Hematopoietic multipotent progenitor cell treated with erythropoietin and hydrocortisone succinate and interleukin-3 and kit ligand, for 4 days (in vitro differentiated cells): ENCODE measurements at places on chromosomes 5 and 9.

- no peak for DNase-seq
These were observed 10.8 kb downstream of the SLC9A3 start for GRCh38 chr5:513216-514100.

GRCh38 chr5:90934091-90934719, 375.6 kb downstream of the ADGRV1 start:
- peak; percentile 8 for DNase-seq

- no peak for DNase-seq
These were observed 30.7 kb upstream of the ERAP1 start for GRCh38 chr5:96838201-96839070.

- DNase-seq = no peak
These were observed 1530.6 kb upstream of the CDH6 start for GRCh38 chr5:29662876-29663275.

GRCh38 chr9:800591-801150, 40.8 kb upstream of the DMRT1 start:
- no peak for DNase-seq

DNA sequence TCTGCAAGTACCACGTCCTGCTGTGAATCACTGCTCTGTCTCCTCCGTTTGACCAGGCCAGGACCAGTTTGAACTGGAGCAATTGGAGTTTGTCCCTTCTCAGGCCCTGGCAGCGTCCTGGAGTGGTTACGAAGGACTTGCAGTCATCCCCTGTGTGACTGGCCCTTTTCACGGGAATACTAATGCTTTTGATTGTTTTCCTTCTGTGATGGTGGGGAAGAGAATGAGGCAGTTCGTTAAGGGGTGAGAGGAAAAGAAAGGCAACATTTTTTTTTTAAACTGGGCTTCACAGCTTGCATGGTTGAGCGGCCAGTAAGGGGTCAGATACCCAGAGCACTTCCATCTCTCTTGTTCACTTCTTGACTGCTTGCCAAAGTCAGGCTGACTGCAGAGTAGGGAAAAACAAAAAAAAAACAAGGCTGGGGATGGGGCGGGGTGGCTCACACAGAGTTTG, 153.5 kb upstream of the STK32A start:
- no peak for DNase-seq

- no peak for DNase-seq
These were observed 78.6 kb upstream of the GDNF start for GRCh38 chr5:37918424-37918823.

DNA sequence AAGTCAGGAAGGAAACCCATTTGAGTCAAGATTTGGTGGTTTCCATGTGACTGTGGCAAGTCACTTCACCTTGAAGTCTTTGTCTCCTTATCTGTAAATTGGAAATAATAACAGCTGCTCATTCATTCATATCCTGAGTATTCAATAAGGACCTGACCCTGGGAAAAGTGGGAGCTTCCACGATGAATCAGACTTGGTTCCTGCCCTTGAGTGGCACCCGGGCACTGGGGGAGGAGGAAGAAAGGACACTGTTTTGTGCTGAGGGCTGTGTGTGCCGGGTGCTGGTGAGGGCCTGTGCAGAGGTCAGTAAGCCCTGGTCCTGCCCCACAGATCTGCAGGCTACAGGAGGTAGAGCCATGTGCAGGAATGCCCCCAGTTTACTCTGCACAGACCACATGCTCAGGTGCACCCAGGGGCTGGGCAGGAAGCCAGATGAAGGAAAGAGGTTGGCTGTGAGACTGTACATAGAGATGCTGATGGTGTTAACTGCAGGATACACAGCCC, 6.8 kb downstream of the NDST1 start:
- no peak for DNase-seq

DNA sequence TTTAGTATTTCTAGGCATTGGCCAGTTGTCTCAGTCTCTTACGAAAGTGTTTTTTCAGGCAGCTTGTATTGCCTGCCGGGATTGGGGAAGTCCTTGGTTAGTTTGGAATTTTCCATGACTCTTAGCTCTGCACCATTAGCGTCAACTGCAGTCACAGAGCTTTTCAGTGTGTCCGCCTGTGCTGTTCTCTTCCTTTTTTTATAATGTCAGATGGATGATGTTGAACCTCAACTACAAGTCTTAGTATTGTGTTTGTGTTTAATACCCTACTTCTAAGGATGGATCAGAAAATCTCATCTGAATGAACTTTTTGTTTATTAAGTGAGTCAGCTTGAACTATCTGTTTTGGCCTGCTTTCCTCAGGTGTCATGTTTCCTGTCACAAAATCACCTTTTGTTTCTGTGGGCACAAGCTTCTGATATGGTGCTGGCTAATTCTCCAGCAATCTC, 33.1 kb downstream of the ATP6V0E1 start:
- no peak for DNase-seq

DNA sequence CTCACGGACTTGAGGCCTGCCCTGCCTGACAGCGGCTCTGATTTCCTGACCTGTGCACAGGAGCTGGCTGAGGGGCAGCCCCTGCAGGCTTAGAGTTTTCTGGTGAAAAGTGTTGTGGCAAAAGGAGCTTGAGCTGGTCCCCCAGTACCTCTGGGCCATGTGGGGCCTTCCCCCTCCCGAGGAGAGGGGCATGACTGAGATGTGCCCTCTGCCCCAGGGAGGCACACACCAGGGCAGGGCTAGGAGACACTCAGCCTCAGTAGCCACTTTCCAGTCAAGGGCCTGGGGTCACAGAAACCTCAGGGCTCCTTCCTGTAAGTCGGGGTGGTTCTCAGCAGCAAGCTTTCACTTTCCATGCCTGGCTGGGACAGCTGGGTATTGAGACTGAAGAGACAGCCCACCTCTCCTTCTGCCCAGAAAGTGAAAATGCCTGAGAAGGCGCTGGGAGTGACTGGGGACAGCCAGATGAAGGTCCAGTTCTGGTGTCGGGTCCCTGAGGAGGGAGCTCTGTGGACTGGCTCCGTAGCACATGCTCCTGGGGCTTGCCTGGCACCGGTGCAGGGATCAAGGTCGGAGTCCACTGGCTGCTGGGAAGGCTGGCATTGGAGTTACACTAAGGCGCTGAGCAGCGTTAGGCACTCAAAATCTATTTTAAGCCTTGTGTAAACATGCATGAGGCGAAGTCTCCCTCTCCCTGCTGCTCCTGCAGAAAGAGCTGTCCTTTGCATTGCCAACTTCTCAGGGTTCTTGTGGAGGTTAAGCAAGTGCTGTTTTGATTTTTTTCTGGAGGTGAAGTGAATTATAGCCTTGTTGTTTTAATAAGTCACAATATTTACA, 394.9 kb downstream of the GADD45G start:
- DNase-seq = peak; percentile 35

GRCh38 chr9:17131494-17131893, 3.3 kb upstream of the CNTLN start:
- no peak for DNase-seq

GRCh38 chr9:135308821-135309762, 170.5 kb upstream of the PPP1R26 start:
- no peak for DNase-seq

DNA sequence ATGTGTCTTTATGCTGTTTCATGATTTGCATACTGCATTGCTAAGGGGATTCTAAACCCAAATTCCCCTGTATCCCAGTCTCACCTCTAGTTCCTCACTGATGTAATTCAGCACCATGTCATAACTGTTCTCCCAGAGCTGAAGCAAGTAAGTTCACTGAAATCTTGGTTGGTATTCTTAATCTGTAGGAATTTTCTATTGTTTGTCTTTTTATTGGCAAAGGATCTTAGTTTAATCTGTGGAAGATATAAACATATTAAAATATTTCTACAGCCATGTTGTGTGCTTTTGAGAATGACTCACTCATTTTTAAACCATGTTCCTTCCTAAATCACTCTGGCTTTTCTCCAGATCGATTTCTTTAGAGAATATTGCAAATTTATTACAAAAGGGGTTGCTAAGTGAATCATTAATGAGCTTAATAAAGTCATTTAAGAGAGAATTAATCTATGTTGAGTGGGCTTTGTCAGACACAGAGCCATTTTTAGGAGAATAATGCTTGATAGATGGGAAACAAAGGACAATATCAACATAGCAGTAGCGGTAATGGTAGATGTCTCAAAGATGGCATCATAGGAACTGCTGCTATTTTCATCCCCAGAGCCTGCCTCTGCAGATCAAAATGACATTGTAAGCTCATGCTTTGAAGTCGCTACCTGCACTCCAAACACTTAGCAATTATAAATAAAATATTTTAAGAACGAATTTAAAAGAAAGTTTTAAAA, 110.0 kb downstream of the ENC1 start:
- no peak for DNase-seq

DNA sequence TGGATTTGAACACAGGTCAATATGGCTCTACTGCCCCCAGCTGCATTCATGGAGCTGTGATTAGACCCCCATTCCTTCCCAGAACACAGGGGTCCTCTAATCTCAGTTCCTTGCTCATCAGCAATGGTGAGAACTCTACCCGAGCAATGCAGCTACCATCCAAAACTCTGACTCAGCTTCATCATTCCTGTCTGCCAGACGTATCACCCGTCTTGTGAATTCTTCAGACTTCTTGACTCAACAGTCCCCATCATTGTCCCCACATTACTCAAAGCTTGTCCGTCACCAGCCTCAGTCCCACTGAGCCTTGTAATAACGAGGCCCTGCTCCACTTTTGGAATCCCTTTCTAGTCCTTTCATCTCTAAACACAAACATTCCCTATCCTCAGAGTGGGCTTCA, 36.3 kb upstream of the STX17 start:
- DNase-seq = no peak

- no peak for DNase-seq
These were observed 16.3 kb downstream of the ARHGEF37 start for GRCh38 chr5:149597618-149598017.

GRCh38 chr5:32387211-32387610, 57.3 kb downstream of the ZFR start:
- no peak for DNase-seq

GRCh38 chr5:105868038-105868780, 1802.5 kb downstream of the EFNA5 start:
- DNase-seq = no peak

DNA sequence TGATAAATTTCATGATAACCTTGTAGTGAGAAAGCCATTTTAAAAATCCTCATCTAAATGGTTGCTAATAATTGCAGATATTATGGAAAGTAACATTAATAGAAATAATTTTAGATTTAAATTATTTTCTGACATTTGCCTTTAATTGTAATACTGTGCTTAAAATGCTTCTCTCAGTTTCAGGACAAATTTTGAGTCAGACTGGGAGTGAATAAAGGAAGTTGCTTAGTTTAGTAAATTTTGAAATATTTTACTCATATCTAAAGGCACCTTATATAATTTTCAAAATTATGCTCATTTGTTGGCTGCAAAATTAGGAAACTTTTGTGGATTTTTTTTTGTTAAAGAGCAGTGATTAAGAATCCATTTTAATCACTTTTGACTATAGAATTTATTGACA, 93.8 kb downstream of the CSNK1G3 start:
- no peak for DNase-seq

GRCh38 chr9:85178474-85178873, 508.9 kb downstream of the NTRK2 start:
- no peak for DNase-seq

DNA sequence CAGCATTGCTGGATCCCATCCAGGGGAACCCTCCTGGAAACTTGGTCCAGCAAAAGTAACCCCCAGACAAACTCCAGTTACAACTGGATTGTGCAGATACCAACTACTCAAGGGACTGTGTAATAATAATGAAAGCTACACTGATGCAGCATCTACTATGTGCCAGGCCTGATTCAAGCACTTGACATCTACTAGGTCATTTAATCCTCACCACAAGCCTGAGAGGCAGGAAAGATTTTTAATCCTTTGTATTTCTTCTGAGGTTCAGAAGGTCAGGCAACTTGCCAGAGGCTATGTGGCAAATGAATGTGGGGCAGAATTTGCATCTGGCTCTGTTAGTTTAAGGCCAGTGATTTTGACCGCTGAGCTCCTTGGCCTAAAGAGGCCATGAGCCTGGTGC, 29.5 kb upstream of the FOXI1 start:
- DNase-seq = no peak

GRCh38 chr9:84891924-84892323, 222.4 kb downstream of the NTRK2 start:
- DNase-seq = no peak

DNA sequence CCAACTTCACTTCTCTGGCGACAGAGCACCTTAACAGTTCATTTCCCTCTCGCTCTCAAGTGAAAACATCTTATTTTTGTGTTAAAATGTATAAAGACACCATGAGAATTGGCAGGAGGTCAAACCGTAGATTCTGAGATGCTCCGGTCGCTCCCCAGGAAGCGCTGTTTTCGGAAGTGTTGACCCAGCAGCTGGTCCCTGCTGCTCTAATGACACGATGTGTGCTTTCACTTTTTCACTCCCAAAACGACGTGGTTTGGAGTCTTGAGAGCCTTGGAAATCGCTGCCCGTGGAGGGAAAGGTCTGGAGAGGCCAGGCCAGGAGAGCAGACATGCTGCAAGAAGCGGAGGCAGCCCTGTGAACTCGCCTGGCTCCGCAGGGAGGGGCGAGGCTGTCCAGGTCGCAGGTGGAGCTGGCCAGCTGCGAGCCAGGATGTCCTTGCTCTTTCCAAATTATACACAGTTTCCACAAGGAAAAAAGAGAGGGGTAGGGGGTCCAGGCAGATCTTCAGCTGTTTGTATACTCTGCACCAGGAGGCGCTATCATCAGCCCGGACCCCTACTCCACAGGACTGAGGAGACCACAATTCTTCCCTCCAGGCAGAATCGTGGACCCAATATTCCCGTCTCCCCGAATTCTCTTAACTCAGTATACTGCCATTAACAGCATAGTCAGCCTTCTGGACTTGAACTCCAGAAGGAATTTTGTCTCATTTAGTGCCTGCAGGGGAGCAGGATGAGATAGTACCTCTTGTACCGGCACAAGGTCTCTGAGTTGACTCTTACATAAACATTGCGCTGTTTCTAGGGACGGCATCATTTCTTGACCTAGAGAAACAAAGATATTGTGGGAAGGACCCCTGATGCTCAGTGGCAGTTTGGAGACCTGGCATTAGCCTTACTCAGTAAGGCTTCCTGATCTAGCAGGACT, 248.6 kb upstream of the ANKRD55 start:
- DNase-seq = peak; percentile 62

- no peak for DNase-seq
These were observed 40.3 kb upstream of the SLC12A7 start for GRCh38 chr5:1152156-1152555.

DNA sequence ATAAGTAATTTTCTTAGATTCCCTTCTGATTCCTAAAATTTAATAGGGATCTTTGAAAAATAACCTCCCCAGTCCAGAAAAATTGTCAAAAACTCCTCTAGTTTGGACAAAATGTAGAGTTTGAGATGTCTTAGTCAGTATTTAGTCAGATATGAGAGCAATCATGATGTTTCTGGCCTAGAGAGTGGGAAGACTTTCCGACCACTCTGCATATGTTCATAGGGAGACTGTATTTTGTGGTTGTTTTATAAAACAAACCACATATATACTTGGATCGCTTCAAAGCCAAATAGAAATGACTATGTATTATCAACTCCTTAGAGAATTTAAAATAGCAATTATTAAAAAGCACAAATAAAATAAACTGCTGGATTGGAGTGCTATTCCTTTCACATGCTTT, 15.8 kb downstream of the ZFAND5 start:
- no peak for DNase-seq

GRCh38 chr9:133202688-133203453, 6.2 kb downstream of the OBP2B start:
- DNase-seq = no peak
